EL (cell line): ENCODE measurements at places on chromosomes 12 and 14.
A peak's percentile ranks its signal among the peaks of the same experiment; 100 is the strongest.

- no peak for DNase-seq
Measured at GRCh38 chr12:126719912-126720705, 1546.9 kb upstream of the TMEM132C start.

- no peak for DNase-seq
Measured at GRCh38 chr12:68790081-68790951, 17.7 kb upstream of the MDM2 start.

DNA sequence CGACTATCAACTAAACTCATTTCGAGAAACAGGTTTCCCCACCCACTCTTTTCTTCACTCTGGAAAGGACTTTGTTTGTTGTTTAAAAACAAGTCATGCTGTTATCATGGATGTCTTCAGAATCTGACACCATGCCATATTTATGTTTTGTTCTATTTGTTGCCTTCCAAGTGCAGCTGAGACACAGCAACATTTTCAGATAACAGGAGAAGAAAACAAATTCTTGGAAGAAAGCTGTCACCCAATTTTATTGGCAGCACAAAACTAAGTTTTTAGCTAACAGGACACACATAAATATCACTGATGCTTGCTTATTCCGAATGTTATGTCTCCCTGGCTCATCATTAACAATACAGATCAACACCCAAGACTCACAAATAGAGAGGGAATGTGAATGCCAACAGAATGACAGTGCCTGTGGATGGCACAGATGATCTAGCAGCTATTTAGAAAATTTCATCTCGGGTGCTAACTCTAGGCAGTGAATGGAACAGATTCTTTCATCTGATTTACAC is 147.9 kb downstream of the RPS29 start:
- DNase-seq, result no peak

- no peak for DNase-seq
Measured at GRCh38 chr12:129579879-129580278, 323.9 kb downstream of the TMEM132D start.

DNA sequence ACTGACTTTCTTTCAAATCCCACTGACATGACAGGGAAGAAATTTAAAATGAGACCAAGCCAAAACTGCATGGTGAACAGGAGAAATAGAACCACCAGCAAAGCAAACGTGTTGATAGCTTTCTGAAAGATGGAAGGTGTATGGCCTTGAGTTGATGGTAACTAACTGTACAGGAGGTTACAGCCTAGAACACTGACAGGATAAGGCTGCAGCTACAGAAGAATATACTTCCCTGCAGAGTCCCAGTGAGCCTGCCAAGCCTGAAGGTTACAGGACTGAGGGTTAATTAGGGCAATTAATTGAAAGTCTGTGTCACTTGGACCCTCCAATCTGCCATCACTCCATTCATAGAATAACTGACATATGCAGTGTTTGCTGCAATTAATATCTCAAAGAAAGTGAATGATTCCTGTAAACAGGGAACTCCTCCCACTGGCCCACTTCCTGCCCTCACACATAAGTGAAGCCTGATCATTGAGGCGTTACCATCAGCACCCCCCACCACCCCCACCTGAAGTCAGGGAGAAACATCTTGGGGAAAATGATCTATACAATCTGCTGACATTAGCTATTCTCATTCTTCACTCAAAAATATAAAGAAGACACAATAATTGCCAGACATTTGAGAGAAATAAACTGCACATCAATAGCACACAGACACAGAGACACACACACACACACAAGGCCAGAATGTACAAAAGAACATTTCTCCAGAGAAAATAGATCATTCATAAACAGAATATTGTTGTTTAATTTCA is 73.4 kb downstream of the GTF2A1 start:
- DNase-seq, result no peak

GRCh38 chr12:52333321-52333720 is 12.1 kb upstream of the KRT83 start:
- no peak for DNase-seq

DNA sequence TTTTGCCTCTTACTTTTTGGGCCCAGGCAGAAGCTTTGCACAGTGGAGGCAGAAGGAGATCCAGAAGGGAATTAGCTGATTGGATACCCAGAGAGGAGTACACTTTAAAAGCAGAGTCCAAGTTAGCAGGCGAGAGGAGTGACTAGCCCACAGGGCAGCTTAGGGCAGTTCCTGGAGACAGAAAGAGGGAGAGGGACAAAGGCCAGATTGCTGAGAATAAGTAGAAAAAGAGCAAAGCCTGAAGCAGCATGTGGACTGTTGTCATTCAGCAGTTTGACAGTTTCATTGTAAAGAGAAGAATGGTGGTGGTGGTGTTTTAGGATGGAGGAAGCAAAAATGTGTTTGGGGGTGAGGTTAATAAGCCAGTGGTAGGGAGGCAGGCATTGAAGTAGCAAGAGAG is 95.1 kb downstream of the PELI2 start:
- DNase-seq, result no peak

GRCh38 chr12:31318657-31319269 is 7.2 kb downstream of the SINHCAF start:
- no peak for DNase-seq

DNA sequence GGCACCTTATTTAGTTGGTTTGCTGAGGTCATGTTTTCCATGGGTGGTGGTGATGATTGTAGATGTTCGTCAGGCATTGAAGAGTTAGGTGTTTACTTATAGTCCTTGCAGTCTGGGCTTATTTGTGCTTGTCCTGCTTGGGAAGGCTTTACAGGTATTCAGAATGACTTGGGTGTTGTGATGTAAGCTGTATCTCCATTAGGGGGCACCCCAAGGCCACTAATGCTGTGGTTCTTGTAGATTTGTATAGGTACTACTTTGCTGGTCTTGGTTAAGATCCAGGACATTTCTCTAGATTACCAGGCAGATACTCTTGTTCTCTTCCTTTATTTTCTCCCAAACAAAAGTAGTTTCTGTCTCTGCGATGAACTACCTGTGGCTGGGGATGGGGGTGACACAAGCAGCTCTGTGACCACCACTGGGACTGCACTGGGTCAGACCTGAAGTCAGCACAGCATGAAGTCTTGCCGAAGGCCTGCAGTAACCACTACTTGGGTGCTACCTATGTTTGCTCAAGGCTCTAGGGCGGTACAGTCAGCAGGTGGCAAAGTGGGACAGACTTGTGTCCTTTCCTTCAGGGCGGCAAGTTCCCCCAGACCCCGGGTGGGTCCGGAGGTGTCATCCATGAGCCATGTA is 35.8 kb upstream of the FBXO33 start:
- peak; percentile 36 for DNase-seq

- DNase-seq, result no peak
Measured at GRCh38 chr12:115511986-115512711, 765.3 kb downstream of the MED13L start.

GRCh38 chr14:51285120-51285519 is 45.1 kb downstream of the TMX1 start:
- DNase-seq, result no peak

DNA sequence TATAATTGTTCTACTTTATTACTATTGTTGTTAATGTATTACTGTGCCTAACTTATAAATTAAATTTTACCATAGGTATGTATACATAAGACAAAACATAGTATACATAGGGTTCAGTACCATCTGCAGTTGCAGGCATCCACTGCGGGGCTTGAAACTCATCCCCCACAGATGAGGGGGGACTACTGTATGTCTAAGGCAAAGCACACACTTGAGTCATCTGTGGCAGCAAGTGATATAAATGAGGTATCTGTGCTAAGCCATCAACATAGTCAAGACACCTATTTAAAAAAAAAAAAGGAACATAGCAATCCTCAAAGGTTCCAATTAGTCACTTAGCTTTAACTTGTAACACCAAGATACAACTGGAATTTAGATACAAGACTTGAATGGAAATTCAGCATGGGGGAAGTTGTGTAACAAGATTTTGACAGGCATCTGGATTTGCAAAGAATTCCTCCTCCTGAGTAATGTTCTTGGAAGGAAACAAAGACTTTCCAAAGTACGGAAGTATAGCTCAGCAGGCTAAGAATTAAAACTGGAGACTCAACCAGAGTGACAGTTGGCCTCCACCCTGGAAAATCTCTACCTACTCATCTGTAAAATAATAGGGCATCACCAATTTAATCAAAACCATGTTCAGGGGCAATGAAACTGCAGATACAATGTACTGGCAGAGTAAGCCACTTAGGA is 14.9 kb downstream of the DCAF5 start:
- DNase-seq, result peak; percentile 43

GRCh38 chr14:100786576-100787219 is 39.2 kb upstream of the MEG3 start:
- no peak for DNase-seq

DNA sequence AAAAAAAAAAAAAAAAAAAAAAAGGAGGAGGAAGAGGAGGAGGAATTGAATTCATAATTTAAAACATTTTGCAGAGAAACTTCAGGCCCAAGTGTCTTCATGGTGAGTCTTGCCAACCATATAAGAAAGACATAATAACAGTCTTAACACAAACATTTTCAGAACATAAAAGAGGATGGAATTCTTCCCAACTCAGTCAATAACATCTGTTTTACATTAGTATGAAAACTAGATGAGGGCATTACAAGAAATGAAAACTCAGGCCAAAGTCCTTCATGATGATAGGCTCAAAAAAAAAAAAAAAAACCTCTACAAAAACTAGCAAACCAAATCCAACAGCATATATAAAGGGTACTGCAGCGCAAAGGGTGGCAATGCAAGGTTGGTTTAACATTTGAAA is 151.6 kb downstream of the FOXA1 start:
- DNase-seq, result peak; percentile 6

DNA sequence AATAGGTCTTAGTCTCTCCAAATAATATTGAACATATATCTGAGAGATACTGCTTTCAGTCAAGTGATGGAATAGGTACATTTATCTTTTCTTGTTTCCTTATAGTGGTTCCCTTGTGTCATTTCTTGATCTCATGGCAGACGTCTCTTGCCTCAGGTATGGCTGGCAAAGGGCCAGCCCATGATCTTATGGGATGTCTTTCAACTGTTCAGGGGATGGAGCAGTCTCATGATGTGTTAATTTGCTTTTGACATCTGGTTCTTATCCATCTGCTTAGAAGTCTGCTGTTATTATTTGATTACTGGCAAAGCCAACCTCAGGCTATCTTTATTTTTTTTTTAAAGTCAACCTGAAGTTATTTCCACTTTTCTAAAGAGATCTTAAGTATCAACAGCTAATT is 262.9 kb downstream of the TMEM117 start:
- DNase-seq, result no peak

DNA sequence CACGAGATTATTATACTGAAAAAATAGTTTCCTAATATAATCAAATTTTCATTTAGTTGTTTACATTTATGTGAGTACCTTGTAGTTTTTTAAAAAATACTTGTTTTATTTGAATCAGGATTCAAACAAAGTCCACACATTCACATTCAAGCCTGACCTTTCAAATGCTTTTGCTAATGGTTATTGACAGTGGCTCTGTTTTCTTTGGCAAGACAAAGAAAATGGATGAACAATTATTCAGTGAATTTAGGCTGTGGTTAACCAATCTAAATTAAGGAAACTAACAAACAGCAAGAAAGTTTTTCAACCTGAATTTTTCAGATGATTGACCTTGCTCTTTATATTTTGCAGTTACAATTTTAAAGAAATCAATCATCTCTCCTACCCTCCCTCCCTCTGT is 9.7 kb downstream of the SLC4A8 start:
- no peak for DNase-seq

- peak; percentile 6 for DNase-seq
Measured at GRCh38 chr14:58824106-58824505, 186.3 kb downstream of the DACT1 start.

GRCh38 chr14:70618314-70618713 is 17.9 kb upstream of the MED6 start:
- DNase-seq, result no peak

DNA sequence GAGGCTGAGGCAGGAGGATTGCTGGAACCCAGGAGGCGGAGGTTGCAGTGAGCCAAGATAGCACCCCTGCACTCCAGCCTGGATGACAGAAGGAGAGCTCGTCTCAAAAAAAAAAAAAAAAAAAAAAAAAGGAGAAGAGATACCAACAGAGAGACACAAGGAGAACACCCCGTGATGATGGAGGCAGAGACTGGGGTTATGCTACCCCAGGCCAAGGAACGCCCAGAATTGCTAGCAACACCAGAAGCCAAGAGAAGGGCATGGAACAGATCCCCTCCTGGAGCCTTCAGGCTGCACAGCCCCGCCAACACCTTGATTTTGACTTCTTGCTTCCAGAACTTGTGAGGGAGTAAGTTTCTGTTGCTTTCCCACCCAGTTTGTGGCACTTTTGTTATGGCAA is 148.0 kb upstream of the FOXN3 start:
- DNase-seq, result no peak

- no peak for DNase-seq
Measured at GRCh38 chr12:60138526-60138925, 542.7 kb downstream of the SLC16A7 start.

DNA sequence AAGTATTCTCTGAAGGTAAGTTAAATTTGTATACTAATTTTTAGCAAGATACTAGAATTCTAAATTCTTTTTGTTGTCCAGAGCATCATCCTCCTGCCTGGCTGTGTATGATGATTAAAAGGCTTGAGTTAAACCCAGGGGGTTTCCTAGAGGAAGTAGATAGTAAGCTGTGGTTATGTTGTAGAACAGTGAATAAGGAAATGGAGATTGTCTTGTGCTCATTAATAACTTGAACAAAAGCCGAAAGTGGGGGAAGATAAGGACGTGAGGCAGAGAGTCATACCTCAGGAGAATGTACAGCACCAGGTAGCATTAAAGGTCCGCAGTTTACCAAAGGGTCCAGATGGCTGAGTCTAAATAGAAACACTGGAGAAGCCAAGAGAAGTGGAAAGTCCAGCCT is 42.0 kb downstream of the CKB start:
- DNase-seq, result no peak

DNA sequence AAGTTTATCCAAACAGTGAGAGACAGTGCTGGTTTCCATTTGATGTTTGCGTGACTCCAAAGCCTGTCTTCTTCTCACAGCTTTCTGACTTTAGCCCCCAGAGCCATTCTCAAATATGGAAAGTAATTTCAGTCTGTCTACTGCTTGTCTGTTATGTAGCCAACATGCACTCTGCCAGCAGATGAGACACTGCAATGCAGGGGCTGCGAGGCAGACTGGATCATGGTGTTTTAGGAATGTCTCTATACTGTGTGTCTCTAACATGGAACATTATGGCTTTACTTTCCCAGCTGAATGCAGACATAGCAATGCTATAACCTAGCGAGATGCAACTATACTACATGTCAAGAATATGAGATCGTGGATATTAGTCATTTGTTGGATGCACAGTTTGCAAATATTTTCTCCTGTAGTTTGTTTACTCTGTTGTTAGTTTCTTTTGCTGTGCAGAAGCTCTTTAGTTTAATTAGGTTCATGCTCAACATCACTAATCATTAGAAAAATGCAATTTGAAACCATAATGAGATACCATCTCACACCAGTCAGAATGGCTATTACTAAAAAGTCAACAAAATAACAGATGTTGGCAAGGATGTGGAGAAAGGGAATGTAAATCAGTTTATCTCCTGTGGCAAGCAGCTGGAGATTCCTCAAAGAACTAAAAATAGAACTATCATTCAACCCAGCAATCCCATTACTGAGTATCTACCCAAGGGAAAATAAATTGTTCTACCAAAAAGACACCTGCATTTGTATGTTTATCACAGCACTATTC is 235.8 kb upstream of the TMTC1 start:
- no peak for DNase-seq

GRCh38 chr12:114430306-114430705 is 24.4 kb upstream of the TBX5 start:
- DNase-seq, result peak; percentile 96
